Stimulated activated CD8-positive, alpha-beta memory T cell treated with anti-CD3 and anti-CD28 coated beads, Interleukin-12 subunit alpha, Interleukin-12 subunit beta, amount 100 ng/mL, for 4 hours (primary cell): ENCODE measurements at places on chromosomes 6 and 20.
A peak's percentile ranks its signal among the peaks of the same experiment; 100 is the strongest.

DNA sequence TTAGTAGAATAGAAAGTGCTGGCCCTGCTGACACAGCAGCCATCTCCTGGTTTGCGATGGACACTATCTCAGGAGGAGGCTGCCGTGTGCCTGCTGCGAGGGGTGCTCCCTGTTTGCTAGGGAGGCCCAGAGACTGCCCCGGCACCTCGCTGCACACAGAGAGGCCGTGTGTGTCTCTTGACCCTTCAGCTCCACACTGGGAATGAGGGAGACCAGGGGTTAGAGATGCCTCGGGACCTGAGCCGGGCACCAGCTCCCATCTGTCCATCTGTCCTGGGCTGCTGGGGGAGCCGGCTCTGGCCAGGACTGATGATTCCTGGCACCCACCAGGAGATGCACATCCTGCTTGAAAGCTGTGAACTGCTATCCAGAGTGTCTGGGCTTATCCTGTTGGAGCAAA is 18.2 kb downstream of the PHACTR3 start:
- no peak for DNase-seq

DNA sequence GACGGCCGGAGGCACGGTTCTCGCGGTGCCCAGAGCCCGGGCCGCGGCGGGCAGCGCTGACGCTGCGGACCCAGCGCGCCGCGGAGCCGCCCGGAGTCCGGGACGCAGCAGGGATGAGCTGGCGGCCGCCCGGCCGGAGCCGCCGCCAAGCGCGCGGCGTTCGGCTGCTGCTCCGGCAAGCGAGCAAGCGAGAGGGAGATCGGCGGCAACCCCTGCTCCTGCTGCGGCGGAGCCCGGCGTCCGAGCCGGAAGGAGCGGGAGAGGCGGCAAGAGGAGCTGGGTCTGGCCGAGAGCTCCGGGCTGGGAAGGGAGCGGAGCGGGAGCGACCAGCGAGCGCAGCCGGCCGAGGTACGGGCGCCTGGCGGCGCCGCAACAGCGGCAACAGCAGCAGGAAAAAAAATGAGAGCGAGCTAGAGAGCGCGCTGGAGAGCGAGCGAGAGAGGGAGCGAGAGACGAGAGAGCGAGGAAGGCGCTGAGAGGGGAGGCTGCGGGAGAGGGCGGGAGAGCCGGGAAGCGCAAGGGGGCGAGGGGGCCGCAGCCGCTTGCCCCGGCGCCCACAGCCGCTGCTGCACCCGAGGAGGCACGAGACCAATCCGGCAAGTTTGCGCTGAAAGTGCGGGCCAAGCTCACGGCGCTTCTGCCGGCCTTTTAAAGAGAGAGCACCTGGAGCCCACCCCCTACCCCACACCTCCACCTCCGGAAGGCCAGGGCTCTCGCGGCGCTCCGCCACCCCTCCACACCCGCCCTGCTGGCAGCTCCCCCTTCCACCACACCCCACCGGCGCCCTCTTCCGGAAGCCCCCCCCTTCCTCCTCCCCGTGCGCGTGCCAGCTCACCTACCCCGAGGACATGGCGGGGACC is 496 bp downstream of the GRM4 start:
- peak; percentile 46 for DNase-seq

DNA sequence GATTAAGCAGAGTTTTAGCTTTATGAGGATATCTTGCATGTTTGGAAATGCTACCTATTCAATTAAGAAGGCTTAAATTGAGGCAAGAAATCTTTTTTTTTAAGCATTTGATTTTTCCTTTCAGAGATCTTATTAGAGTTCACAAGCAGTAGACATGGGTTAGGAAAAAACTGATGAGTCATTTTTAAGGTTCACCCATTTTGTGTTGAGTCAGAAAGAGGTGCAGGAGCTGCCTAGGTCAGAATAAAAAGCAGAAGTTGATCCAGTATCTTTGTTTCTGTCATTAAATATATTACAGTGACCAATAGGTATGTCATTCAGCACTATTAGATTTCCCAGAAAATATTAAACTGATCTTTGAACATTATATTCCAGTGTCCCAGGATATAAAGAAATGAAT is 306.8 kb downstream of the LMBRD1 start:
- no peak for DNase-seq

GRCh38 chr6:147438758-147439528 is 69.5 kb upstream of the SAMD5 start:
- no peak for DNase-seq

DNA sequence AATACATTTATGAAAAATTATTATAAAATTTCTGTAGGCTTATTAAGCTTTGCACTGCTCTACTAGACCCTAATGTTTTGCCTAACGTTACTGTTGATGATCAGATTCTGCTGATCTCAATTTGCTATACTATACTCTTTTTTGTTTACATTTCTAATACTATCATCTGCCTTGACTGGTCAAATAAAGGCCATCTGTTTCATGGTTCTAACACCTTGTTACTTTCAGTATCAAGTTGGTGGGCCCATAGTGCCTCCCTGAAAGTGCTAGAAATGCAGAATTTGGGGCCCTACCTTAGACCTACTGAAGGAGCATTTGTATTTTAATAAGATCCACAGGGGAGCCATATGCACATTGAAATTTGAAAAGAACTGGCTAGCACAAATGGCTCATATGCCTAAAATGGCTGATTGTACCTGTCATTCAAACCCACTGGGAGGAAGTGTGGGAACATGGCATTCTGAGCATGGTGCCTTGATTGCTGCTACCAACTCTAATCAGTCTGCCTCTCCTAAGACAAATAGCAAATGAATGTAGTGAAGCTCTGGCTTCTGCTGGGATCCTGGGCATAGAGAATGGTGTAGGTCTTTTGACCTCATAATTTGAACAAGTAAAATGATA is 199.1 kb upstream of the BTBD3 start:
- DNase-seq = no peak

DNA sequence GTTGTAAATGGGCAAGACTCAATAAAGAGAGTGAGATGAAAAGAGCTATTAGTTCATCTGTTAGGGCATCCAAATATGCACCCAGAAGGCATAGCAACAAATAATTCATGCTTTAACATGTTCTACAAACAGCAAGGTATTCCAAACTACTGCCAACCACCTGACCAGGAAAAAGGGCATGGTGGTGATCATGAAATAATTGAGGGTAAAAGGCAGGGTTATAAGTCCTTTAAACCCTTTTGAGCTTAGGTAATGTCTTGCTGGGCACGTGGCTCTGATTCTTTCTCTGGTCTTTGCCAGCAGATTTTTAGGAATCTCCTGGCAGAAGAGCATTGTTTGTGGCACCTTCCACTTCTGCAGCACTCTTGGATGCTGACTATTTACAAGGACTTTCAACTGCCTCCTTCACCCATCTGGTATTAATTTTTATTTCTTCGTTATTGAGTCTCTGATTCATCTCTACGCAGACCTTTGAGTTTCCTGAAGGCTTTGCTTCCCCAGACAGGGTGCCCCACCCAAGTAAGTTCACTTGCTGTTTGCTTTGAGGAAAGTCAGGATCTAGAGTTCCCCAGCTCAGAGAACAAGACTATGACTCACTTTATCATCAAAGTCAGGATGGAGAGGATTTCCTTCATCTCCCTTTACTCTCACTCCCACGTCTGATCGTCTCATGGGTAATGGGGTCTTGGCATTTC is 83.4 kb upstream of the NEDD9 start:
- no peak for DNase-seq

GRCh38 chr20:59752704-59753460 is 148.5 kb downstream of the PHACTR3 start:
- no peak for DNase-seq

DNA sequence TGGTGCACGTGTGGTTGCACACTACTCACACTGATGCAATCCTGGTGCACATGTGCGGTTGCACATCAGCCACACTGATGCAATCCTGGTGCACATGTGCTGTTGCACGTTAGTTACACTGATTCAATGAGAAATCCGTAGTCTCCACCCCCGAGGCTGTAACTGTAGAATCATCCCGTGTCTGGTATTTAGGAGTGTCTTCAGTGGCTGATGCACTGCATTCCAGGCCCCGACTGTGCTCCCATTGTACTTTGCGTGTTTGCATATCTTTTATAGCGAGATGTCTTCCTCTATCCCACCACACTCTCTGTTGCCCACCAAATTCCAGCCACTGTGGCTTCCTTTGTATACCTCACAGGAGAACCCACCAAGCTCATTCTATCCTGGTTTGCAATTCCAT is 87.8 kb upstream of the MTHFD1L start:
- DNase-seq = no peak

DNA sequence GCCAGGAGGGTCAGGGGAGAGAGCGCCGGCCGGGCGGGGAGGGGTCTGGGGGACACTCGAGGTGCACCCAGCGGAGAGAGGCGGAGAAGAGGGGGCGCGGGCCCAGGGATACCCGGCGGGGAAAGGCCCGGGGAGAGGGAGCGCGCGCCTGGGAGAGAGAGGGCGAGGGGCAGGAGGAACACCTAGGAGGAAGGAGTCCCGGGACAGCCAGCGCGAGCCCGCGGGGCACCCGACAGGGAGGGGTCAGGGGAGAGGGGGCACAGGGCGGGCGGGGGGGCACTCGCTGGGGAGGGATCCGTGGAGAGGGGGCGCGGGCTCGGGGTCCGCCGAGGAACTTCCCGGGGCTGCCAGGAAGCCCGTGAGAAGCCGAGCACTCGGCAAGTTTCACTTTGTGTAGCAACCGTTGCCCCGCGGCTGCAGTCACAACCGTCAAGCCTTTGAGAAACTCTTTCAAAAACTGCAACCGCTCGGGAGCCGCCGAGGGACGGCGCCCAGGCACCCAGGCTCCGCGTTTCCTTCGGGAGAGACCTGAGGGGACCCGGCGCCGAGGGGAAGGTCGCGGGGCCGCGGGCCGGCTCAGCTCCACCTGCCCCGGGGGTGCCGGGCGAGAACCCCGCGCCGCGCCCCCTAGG is 471 bp downstream of the EZR start:
- peak; percentile 49 for DNase-seq
